ENCODE measurements at places on chromosomes 5 and 9.

GRCh38 chr5:122879076-122879475, 33.7 kb downstream of the SNX24 start:
- no peak for DNase-seq

- no peak for DNase-seq
Measured at GRCh38 chr9:127884427-127884911, 7.0 kb upstream of the AK1 start.

DNA sequence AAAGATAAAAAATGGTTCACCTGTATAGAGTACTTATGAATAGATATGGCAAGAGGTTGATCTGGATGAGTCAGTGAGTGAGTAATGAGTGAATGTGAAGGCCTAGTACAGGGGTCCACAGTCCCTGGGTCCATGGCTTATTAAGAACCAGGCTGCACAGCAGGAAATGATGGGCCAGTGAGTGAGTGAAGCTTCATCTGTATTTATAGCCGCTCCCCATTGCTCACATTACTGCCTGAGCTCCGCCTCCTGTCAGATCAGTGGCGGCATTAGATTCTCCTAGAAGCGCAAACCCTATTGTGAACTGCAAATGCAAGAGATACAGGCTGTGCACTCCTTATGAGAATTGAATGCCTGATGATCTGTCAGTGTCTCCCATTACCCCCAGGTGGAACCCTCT, 307.7 kb upstream of the ZNF608 start:
- DNase-seq, result no peak

GRCh38 chr5:154087260-154087659, 48.5 kb downstream of the MFAP3 start:
- DNase-seq, result no peak

GRCh38 chr5:16612007-16612406, 4.8 kb downstream of the RETREG1 start:
- DNase-seq, result no peak

- DNase-seq, result no peak
Measured at GRCh38 chr9:76433406-76433805, 25.6 kb upstream of the GCNT1 start.

- DNase-seq, result no peak
Measured at GRCh38 chr5:39319395-39319794, 44.9 kb downstream of the C9 start.

GRCh38 chr5:35869685-35870277, 13.1 kb downstream of the IL7R start:
- DNase-seq, result no peak

DNA sequence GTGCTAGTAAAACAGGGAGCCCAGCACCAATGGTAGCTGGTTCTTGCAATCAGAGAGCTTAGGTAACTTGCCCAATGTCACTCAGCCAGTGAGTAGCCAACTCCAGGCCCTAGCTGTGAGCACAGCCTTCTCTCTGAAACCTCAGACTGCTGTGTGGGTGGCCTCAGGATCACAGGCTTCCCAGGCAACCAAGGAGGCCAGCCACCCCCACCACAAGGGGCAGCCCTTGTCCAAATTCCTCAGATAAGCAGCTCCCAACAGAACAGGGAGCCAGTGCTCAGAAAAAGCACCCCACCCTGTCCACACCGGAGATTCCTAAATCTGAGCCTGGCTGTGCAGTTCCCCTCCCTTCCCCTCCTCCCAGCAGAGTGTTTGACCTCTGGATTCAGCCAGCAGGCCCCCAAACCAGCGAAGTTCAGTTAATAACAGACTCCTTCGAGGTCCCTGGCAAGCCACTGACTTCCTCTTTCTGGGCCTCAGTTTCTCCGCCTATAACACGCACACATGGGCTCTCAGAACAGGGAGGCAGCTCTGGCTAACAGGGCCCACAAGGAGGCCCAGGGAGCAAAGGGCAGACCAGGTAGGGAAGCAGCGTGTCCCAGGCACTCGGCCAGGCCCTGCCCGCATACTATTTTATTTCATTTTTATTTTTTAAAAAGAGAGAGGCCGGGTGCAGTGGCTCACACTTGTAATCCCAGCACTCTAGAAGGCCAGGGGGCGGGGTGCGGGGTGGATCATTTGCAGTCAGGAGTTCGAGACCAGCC, 2.7 kb downstream of the EEIG1 start:
- DNase-seq, result no peak

GRCh38 chr5:1227667-1228066, 2.5 kb downstream of the SLC6A18 start:
- no peak for DNase-seq

GRCh38 chr5:113296676-113297075, 138.1 kb downstream of the TSSK1B start:
- DNase-seq, result no peak

GRCh38 chr5:103358305-103358995, 99.9 kb downstream of the MACIR start:
- DNase-seq, result no peak

- DNase-seq, result no peak
Measured at GRCh38 chr5:178630951-178631350, 4.1 kb upstream of the CLK4 start.

DNA sequence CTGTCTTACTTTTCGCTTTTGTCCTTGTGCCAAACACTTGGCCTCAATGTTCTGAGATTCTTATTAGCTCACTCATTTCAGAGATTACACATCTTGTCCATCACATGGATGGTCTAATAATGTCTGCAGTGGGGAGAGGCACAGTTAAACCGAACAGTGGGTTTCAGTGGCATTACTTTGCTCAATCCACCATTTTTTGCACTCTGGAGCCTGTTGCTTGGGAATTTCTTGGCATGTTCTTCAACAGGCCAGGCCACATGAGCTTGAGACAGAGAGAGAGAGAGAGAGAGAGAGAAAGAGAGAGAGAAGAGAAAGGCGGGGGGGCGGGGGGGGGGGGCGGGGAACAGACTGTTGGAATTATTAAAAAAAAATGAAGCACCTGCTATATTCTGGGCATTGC, 1327.8 kb upstream of the WWC1 start:
- no peak for DNase-seq

- DNase-seq, result no peak
Measured at GRCh38 chr9:135299239-135299590, 180.4 kb upstream of the PPP1R26 start.

DNA sequence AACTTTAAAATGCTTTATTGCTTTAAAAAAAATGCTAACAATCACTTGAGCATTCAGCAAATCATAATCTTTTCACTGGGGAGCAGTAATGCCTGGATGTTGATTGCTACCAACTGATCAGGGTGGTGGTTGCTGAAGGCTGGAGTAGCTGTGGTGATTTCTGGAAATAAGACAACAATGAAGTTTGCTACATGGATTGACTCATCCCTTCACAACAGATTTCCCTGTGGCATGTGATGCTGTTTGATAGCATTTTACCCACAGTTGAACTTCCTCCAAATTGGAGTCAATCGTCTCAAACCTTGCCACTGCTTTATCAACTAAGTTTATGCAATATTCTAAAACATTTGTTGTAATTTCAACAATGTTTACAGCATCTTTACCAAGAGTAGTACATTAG, 83.3 kb downstream of the MLLT3 start:
- DNase-seq, result no peak

GRCh38 chr5:12743582-12743981, 839.3 kb upstream of the CTNND2 start:
- no peak for DNase-seq

DNA sequence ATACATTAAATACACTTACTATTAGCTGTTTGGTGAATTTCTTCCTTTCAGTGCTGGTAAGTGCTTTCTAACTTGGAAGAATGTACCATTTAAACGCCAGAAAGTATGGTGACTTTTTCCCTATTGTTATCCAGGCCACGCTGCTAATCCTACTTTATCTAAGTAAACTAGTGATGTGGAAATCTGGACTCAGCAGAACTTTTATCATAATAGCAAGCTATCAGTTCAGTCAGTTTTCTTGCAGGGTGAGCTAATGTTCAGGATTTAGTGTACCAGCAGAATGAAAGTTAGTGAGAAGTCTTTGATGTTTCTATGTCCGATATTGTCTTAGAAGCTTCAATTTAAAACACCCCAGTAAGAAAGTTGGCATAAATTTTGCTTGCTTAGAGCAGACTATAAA, 72.2 kb downstream of the HSD17B4 start:
- no peak for DNase-seq

GRCh38 chr9:129572052-129572425, 48.9 kb downstream of the C9orf50 start:
- DNase-seq, result no peak

- no peak for DNase-seq
Measured at GRCh38 chr5:176725521-176726280, 78.4 kb downstream of the TSPAN17 start.

- DNase-seq, result no peak
Measured at GRCh38 chr5:168724227-168724626, 145.1 kb upstream of the PANK3 start.

DNA sequence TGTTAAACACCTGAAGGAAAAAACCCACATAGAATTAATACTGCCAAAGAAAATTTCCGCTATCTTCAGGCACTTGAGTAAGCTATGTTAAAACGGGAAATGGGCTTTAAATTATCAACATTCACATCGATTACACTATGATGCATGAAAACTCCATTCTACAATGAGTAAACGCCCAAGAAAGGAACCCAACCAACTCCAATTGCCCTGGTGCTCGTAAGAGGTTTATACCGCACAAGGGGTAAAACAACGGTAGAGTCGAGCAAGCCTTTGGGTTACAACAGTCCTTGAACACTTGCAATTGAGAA, 1.0 kb downstream of the AGTPBP1 start:
- DNase-seq, result no peak

GRCh38 chr5:122192497-122193496, 63.5 kb downstream of the ZNF474 start:
- DNase-seq, result peak; percentile 26

GRCh38 chr5:97127727-97128126, 14.7 kb downstream of the LIX1 start:
- no peak for DNase-seq

DNA sequence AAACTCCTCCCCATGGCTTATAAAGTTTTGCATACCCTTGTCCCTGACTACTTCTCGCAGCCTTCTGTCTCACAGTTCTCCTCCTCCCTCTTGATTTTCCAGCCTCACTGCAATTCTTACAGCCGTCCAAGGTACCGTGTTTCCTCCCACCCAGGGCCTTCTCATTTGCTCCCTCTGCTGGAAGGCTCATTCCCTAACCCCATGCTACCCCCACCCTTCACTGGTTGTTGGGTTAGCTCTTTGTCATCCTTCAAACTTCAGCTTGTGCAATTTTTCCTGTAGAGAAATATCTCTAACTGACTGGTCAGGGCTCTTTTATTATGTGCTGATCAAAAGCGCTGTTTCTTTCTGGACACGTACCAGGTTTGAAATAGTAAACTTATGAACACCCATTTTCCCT, 329.2 kb downstream of the EBF1 start:
- peak; percentile 8 for DNase-seq

GRCh38 chr5:168874713-168875380, 295.7 kb upstream of the PANK3 start:
- no peak for DNase-seq

- no peak for DNase-seq
Measured at GRCh38 chr9:120040896-120041295, 539.1 kb downstream of the CDK5RAP2 start.

GRCh38 chr9:76691517-76692313, 72.5 kb upstream of the PCA3 start:
- no peak for DNase-seq

GRCh38 chr5:85268194-85268593, 883.5 kb upstream of the EDIL3 start:
- DNase-seq, result no peak

DNA sequence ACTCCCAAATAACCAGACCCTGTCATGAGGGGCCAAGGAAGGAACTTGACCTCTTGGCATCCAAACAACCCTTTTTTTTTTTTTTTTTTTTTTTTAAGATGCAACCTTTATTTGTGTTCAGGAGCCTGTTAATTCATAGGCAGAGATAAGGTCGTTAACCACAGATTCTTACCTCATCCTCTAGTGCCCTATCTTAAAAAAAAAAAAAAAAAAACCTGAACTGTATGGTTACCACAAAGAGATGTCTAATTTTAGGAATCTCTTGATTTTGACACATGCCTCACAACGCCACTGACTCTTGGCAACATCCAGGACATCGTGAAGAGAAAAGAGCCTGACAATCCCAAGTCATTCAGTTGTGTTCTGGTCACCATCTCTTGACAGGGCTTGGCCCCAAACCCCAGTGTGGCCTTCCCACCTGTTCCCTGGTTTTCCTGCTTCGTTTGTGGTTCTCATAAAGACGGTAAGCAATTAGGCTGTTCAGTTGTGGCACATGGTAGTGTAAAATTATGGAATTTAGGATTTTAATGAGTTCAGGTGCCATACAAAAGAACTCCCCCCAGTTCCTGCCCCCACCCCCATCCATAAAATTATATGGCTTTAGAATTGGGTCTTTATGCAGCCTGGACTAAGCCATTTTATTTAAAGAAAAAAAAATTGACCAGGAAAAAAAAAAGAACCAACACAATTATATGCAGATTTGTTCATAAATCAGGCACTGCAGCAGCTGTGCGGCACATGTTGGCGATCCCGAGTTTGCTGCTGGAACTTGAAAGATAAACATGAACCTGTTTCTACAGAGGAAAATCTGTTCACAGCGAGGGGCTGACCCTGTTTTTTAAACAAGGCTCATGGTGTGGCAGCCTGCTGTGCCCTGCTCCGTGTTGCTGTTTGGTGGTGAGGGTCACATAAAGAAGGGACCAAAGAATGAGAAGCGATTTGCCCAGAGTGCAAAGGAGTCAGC, 267.8 kb upstream of the CLINT1 start:
- no peak for DNase-seq

DNA sequence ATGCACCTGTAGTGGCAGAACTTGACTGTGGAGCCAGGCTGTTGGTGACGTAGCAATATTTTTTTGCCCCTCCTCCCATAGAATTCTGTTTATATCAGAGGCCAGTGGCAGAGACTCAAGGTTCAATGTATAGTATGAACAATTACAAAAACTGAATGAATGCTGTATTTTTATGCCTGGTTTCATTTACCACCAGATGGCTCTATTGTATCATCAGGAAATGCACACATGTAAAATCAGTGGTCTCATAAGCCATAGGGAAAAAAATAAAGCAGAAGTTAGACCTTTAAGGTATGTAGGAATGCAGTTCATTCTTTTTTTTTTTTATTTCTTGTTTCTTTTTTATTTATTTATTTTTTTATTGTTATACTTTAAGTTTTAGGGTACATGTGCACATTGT, 43.6 kb downstream of the CCDC192 start:
- no peak for DNase-seq

- peak; percentile 83 for DNase-seq
Measured at GRCh38 chr9:89999534-90000370, 394.9 kb downstream of the GADD45G start.

DNA sequence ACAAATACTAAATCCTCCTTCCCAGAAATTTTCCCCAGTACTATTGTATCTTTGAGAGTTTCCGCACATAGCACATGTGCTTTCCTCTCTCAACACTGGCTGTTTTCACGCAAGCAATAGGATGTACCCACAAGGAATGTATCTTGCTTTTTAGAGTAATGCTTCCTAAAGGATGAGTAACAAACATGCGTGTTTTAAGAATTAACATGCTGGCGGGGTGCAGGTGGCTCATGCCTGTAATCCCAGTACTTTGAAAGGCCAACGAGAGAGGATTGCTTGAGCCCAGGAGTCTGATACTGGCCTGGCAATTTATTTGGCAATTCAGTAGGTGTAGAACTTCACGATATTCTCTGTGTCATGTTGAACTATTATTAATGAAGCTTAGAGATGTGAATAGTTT, 4.6 kb downstream of the RUFY1 start:
- no peak for DNase-seq
